ENCODE measurements at places on chromosomes 7 and 10.

DNA sequence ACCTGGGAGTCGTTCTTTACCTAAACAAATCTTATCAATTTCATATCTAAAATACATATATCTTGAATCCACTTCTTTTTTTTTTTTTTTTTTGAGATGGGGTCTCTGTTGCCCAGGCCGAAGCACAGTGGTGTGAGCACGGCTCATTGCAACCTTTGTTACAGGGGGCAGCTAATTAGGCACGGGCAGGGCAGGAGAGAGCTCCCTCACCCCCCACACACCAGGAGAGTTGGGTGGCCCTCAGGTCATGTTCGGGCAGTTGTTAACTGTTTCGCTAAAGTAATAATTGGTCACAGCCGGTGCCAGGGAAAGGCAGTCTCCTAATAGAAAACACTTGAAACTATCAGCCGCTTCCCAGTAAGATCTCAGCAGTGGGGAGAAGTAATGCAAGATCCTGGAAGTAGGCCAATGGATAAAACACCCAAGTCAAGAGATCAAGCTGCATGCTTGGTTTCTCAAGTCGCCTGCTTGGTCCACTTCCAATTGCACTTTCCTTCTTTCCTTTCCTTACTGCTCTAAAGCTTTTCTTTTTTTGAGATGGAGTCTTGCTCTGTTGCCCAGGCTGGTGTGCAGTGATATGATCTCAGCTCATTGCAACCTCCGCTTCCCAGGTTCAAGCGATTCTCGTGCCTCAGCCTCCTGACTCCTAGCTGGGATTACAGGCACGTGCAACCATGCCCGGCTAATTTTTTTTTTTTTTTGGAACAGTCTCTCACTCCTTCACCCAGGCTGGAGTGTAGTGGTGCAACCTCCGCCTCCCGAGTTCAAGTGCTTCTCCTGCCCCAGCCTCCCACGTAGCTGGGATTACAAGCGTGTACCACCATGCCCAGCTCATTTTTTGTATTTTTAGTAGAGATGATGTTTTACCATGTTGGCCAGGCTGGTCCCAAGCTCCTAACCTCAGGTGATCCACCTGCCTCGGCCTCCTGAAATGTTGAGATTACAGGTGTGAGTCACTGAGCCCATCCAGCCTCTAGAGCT, 21.3 kb upstream of the EFCAB10 start:
- no peak for DNase-seq

DNA sequence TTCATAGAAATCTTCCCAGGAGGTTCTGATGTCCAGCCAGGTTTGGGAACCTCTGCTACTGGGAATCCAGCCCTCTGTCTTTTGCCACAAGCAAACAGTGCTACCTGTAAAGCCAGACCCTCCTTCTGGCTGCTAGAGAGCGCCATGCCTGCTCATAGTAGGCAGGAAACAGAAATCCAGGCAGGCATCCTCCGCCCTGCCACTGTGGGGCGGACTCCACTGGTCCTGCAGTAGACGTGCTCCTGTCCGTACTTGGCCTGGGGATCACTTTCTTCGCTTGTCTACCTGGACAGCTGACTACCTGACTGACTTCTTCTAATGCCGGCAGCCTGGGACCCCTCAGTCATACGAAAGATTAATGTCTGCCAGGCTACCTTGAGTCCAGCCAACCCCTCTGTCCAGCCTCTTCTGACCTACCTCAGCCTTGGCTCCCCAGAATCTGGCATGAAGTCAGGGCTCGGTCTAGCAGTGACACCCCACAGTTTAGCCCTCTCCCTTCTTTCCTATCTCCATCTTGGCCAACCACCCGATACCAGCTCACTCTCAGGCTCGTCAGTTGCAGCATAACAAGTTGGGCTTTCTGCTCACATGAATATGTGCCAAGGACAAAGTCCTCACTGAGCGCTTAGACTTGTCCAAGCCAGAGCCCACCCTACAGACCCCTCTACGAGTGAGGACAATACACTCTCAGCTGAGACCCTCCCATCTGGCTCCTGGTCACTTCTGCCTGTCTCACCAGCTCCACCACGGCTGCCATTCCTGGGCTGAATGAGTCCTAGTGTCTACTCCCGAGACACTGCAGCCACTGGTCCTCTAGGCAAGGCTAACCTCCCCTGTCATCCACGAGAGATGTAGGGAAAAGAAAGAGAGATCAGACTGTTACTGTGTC, 43.9 kb upstream of the OPALIN start:
- DNase-seq, result no peak

- DNase-seq, result peak; percentile 43
Observed at GRCh38 chr7:139106959-139107358, 2.6 kb downstream of the ZC3HAV1 start.

GRCh38 chr10:33982995-33983394, 648.5 kb upstream of the NRP1 start:
- no peak for DNase-seq

GRCh38 chr7:134184767-134185166, 57.6 kb downstream of the LRGUK start:
- no peak for DNase-seq

DNA sequence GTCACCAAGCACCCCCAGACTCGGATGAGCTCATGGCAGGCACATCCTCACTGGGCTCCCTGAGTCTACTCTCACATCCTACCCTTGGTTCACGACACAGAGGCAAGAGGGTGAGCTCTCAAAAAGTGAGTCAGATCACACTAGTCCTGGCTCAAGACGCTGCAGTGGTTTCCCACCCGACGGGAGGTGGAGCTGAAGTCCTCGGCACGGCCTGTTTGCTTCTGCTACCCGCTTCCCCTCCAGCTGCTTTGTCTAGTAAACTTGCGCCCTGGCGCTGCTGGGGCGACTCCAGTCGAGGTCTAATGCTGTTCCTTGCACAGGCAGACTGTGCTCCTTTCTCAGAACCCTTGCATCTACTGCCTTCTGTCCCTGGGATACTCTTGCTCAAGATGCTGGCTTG, 13.5 kb upstream of the SFMBT2 start:
- DNase-seq, result peak; percentile 31

DNA sequence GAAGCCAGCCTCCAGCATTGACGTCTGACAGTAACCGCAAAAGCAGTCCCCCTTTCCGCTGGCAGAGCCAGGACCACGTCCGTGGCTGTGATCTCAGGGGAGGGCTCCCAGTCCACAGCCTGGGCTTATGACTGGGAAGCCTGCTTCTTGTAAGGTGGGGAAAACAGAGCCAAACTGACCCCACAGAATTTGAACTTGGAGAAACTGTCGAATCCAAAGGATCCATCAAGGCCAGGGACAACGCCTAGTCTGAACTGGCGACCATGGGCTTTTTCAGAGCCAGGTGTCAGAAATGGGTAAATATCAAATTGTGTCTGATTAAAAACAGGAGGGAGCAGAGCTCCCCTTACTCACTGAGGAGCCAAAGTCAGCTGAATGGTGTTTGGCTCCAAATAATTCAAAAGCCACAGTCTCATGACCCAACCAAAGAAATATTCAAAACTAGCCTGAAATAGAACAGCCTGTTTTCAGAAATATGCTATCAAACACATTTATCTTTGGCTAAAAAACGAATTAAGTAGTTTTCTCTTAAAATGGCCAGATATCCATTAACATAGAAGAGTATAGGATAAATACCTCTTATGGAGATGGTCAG, 751.4 kb upstream of the GALNT17 start:
- no peak for DNase-seq

GRCh38 chr10:123014772-123015171, 6.0 kb downstream of the ACADSB start:
- DNase-seq, result no peak

DNA sequence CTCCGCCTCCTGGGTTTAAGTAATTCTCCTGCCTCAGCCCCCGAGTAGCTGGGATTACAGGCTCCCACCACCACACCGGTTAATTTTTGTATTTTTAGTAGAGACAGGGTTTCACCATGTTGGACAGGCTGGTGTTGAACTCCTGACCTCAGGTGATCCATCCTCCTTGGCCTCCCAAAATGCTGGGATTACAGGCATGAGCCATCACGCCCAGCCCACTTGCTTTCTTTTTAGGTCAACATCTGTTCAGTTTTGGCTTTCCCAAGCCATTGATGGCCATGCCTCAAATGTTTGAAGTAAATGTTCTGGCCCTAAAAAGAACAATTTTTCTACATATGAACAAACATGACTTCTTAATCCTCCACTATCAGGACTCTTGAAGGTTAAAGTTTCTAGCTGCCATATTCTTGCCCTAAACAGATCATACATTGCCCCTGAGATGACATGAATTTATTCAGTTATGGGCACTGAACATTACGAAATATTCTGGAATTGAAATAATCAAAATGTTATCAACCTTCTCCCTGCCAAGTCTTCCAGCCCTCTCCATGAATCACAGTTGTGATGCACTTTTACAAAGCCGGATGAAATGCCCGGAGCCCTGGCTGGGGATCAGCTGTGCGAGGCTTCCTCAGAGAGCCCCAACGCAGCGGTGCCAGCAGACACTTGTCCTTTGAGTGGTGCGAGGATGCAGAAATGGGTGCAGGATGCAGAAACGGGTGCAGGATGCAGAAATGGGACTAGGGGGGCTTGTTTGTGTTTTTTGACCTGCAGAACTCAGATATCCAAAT, 2.9 kb downstream of the MRLN start:
- DNase-seq, result no peak

GRCh38 chr10:47147186-47147585, 152.8 kb upstream of the GDF10 start:
- no peak for DNase-seq

DNA sequence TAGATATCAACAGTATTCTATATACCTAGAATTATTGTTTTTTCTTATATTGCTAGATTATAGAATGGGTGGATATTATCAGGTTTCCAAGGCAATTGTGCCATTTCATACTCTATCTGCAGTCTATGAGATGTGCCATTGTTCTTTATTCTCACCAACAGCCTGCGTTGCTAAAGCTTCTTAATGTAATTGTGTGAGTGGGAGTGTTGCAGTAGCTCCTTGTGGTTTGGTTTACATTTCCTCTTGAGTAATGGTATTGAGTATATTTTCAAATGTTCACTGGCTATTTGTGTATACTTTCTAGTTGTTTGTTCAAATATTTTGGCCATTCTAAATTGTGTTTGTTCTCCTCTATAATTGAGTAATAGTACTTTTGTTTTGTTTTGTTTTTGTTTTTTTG, 199.2 kb downstream of the TFEC start:
- DNase-seq, result no peak

DNA sequence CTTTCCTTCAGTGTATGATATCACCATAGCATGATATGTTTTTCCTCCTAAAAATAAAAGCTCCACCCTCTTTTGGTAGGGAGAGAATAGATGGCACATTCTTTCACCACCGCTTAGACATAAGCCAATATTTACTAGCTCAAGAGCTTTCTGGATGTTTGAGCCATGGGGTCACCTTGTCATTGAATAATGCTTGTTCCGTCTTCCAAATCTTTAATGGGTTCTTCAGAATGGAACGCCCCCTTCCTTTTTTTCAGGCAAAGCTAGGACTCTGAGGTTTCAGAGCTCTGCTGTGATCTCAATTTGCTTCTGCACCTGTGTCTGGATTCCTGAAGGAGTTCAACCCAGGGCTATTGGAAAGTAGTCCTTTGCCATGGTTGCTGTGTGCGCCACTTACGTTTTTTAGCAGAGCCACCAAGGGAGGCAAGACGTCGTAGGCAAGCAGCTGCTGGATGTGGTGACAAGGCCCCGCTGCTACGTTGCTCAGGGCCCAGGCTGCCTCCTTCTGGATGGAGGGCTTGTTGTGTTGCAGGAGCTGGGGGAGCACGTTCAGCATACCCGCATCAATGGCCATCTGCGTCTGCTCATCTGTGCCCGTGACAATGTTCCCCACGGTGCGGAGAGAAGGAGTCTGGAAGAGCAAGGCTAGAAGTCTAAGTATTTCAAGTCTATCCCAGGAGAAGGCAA, 23.2 kb downstream of the KPNA7 start:
- DNase-seq, result no peak

DNA sequence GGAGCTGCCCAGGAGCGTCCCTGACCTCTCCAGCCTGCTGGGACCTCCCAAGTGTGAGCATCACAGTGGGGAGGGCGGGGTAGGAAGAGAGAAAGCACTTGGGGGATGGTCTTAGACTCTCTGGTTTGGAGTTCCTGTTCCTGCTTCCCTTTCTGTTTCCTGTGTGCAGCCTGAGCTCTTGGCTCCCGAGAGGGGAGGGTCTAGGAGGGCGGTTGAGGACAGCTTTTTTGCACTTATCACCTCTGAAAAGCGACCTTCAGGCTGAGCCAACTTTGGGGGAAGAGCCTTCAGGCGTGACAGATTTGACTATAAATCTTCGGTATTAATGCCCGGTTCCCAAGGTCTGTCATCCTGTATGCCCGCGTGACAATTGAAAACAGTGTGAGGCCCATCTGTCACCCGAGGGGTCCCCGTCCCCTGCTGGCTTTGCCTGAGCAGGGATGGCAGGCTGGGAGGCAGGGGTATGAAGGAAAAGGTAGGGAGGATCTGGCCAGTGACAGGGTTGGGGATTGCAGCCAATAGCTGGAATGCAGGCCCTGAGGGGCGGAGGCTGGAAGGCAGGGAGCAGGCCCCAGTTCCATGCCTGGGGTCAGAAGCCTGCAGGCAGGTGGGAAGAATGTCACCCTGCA, 78.6 kb downstream of the CDH23 start:
- DNase-seq, result no peak

DNA sequence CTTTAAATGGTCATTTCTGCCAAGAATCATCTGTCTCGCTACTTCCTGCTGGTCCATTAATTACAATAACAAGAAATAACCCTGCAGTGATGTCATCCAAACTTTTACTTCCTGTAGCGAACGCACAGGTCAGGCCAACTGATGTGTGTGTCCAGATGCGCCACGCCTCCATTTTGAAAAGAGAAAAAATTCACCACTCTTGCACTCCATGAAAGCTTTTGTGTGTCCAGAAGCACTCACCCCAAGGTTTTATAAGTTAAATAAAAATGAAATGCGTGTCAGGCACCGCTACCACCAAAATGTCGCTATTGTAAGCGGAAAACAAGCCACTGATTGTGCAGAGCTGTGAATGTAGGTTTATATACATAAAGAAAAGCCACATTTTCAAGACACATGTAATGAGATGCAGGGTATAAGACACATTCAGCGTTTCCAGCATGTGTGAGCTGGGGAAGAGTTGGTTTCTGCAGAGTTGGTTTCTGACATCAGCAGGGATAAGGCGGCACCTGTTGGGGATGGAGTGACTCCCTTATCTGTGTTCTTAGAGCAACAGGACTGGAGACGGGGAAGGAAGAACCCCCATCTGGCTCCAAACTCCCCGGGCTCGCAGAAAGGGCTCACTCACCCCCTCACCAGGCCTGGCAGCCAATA, 83.3 kb downstream of the CTBP2 start:
- no peak for DNase-seq

DNA sequence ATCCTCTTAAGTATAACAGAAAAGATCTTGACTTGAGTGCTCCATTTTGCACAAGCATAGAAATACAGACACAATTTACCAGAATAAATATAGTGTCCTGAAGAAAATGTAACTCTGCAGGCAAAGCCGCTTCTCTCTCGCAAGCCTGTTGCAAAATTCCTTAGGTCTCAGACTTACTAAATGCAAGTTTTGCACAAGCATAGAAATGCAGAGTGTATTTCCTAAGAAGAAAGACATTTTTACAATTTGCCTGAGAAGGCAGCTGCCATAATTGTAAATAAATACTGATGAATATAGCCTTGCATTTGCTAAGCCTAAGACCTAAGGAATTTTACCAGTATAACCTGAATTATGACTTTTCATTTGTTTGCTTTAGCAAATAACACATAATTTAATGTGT, 67.1 kb downstream of the AGMO start:
- DNase-seq, result no peak

Measured in natural killer cell (primary cell).